ENCODE measurements at places on chromosomes 2 and 18. TPM values are rescaled to one million over a fixed set of nuclear protein-coding genes. Genes with fewer than 3 reads are reported as not detected.

FIGN gene
- 1.8 TPM for total RNA-seq

MROH2A gene
- not detected for total RNA-seq

THSD7B gene
- 0.04 TPM for total RNA-seq

TMEM247 gene
- total RNA-seq, result not detected

FZD7 gene
- 14.5 TPM for total RNA-seq

HOXD9 gene
- total RNA-seq, result 11.6 TPM

TEKT4 gene
- total RNA-seq, result not detected

MYCN gene
- total RNA-seq, result 2.3 TPM

DYSF gene
- 42.8 TPM for total RNA-seq

AGXT gene
- total RNA-seq, result 0.25 TPM

CTAGE1 gene
- not detected for total RNA-seq

TNFAIP6 gene
- total RNA-seq, result 2.3 TPM

RGPD8 gene
- 7.7 TPM for total RNA-seq

UGT1A10 gene
- not detected for total RNA-seq

ABCG5 gene
- total RNA-seq, result not detected

SIX3 gene
- total RNA-seq, result not detected

ABHD1 gene
- total RNA-seq, result not detected

DNA sequence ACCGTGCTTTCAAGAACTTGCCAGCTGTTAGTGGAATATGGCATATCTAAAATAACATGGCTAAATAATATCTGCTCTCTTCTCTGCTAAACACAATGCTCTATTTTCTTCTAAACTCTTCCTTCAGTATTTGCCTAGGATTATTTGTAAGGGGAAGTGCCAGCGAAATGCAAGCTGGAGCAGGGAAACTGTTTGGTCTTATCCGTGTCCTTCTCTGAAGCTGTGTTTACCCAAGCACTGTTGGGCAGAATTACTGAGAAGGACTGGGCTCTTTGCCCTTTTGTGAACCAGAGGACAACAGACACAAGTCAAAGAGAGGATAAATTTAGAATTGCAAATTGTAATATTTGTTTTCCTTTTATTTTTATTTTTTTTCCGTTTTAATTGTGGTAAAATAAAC, 23.6 kb downstream of the CPO start:
- DNase-seq, result no peak

- no peak for DNase-seq
These were observed 550.7 kb downstream of the THSD7B start for GRCh38 chr2:137316075-137316474.

DNA sequence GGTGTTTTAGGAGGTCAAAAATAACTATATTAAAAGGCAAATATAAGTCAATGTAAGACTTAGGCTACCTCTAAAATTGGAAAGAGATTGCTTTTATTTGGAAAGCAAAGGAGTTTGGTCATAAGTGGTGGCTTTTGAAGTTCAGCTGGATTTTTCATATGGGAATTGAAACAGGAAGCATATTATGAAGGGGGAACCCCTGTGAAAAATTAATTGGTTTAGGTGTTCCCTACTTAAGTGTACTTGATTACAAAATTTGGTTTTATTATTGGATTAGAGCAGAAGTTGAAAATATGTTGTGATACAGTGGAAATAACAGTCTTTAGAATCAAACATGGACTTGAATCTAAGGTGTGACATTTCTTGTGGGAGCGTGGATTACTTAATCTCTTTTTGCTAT, 121.4 kb upstream of the TTC27 start:
- DNase-seq, result no peak

GRCh38 chr18:3872641-3873040, 422.7 kb downstream of the TGIF1 start:
- DNase-seq, result peak; percentile 53

DNA sequence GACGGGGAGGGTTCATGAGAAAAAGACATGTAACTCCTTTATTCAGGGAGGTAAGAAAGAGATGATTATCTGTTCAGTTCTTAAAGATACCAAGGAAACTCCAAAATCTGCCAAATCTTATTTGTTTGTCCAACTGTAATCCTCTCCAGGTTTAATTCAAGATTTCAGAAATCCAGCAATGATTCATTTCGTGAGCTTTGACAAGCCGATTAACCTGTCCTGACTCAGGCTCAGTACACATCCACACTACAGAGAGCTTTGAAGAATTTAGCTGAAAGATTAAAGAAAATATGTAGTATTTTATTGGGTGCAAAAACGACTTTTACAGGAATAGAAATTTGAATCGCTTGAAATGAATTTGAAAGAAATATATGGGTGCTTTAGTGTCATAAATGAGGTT, 1.1 kb downstream of the SPAG16 start:
- DNase-seq, result no peak

GRCh38 chr2:146461068-146461467, 1383.8 kb upstream of the ACVR2A start:
- DNase-seq, result no peak

- DNase-seq, result no peak
These were observed 20.1 kb upstream of the CXCR1 start for GRCh38 chr2:218186876-218187275.

DNA sequence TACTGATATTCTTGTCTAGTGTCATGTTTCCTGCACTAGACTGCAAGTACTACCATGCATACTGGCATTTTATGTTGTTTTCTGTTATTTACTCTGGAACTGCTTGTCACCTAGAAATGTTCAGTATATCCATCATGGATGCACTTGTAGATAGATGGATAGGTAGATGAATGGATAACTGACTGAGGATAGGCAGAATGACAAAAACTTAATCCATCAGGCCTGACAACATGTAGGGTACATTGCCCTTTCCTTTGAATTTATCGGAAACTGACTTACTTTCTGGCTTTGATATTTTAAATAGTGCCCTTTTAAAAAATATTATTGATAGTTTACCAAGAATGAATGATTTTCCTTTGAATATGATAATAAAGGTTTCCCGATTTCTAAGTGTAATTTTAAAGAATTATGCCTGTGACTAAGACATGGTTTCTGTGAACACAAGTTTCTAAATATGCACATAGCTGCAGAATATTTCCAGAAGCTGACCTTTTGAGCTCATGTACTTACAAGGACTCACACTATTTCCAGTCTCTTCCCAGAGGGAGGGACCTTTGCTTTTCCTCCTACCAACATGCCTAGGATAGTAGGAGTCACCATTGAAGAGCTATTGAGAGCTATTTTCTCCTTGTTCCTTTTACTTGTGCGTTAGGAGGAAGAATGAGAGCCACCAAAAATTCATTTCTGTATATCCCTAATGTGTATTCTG, 81.3 kb downstream of the ANKRD12 start:
- no peak for DNase-seq

DNA sequence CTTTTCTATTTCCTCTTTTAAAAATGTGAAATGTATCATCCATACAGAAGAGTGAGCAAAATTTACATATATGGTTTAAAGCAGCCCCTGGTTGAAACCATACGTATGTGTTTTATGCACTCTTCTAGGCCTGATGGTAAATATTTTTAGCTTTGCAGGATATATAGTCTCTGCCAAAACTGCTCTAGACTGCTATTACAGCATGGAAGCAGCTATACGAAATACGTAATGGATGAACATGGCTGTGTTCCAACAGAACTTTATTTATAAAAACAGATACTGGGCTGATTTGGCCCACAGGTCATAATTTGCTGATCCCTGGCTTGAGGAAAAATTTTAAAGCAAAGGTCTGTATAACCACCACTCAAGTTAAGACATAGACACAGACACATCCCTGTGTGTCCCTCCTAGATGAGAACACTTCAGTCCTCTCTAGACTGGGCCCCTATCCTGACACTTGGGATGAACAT, 42.5 kb upstream of the ATP8B1 start:
- no peak for DNase-seq

DNA sequence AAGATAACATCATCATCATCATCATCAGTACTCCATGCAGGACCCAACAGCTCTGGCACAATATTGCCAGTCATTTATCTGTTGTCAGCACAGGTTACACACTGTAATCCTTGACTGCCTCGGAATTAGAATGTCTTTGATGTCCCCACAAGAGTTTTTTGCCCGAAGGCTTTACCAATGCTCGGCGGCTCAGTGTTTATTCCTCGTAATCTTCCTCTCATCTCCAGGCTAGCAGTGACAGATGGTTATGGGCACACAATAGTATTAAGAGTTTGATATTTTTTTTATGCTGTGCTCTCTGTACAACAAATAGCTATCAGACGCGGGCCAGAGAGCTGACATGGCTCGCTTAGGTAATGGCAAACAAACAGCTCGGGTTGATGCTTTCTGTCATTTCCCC, 515.2 kb downstream of the ZEB2 start:
- no peak for DNase-seq

GRCh38 chr18:37987901-37988300, 422.3 kb upstream of the CELF4 start:
- no peak for DNase-seq

DNA sequence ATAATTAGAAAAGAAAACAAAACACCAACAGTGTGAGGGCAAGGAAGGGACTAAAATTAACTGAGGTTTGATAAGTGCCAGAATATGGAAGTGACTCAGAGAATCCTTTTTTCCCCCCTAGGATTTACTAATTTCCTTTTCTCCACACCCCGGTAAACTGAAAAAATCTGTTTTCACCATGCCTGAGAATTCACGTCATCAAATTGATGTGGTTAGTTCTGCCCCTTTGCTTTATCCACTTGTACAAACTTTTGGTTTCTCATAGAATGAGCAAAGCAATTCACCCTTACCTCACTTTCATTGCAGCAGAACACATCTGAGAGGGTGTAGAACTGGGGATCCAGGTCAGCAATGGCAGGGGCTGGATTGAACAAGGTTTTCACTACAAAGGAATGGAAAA, 57.8 kb downstream of the RBKS start:
- peak; percentile 93 for DNase-seq

DNA sequence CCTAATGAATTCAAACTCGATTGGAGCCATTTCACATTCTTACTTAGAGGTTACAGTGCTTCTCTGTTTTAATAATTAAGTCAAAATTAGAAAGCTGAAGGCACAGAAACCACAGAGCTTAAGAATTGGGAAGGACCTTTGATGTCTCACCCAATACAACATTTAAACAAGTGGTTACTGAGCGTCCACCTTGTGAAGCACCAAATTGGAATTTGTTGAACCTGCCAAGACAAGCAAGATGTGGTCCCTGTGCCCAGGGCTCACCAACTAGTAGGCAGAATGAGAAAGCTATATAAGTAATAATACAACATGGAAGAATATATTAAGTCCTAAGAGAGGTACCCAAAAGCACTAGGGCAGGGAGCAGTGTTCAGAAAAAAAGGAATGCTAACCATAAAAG, 64.5 kb upstream of the NPAS2 start:
- DNase-seq, result peak; percentile 34

DNA sequence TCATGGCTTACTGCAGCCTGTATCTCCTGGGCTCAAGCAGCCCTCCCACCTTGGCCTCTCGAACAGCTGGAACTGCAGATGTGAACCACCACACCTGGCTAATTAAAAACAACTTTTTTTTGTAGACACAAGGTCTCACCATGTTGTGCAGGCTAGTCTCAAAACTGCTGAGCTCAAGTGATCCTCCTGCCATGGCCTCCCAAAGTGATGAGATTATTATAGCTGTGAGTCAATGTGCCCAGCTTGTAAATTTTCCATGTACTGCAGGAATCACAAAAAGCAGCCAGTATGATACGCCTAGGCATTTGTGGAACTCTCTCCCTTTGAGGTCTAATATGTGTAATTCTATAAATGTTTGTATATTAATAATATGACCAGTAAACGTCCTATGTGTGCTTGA, 59.9 kb downstream of the MSH6 start:
- no peak for DNase-seq

GRCh38 chr2:212949786-212950185, 201.6 kb downstream of the IKZF2 start:
- DNase-seq, result no peak

- no peak for DNase-seq
These were observed 260.6 kb downstream of the PAX3 start for GRCh38 chr2:222038067-222038802.

DNA sequence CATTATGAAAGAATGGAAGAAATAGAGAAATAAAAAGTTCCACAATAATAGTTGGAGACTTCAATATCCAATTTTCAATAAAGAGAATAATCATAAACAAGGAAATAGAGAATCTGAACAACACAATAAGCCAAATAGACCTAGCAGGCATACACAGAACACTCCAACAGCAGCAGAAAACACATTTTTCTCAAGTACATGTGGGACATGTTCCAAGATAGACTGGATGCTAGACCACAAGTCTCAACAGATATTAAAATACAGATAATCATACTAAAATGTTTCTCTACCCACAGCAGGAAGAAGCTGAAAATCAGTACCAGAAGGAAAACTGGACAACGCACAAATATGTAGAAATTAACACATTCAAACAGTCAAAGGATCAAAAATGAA, 113.9 kb downstream of the USP34 start:
- no peak for DNase-seq

DNA sequence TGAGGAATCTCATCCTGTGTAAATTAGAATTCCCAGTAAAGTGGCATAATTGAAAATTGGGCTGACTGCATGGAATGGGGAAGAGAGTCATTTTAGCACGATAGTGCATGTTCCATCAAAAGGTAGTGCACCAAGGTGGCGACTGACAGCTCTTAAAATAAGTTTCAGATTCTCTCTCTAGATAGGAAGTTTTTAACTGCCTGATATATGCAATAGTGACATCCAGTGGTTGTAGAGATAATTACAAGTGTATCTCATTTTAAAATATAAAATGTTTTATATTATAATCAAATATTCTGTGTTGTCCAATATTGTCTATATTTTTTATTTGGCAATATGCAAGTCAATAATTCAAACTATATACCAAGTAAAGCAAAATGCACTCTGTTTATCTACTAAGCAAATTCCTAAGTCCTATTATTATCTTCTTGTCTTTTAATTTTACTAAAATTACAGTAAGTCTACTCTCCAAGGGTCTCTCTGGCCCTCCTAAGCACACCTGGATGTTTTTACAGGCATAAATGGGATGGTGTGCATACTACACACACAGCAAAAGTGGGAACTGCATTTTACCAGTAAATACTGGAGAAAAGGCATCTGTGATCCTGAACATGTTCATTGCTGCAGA, 397.7 kb upstream of the HNRNPA3 start:
- no peak for DNase-seq

DNA sequence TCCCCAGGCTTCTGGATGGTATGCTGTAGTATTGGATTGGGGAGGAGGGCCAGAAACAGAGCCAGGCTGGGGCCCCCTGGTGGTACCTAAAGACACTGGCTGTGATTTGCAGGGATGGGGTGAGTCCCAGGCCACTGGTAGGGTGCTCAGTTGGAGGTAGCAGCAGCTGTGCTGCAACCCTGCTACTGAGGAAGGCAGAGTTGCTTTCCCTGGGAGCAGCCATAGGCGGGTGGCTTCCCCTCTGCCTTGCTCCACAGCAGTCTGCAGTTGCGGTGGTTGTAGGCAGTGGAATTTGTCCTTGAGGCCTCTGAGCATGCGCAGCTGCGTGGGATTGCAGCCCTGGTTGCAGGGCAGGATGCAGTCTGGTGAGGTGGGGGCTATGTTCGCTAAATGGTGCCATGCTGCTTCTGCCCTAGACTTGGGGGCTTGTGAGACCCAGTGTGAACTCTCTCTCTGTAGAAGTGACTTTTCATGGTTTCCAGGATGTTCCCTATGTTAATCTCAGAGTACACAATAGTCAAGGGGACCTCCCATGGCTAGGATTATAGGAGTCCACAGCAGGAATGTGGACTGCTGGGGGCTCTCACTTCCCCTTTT, 443.5 kb downstream of the XIRP2 start:
- DNase-seq, result no peak
